ENCODE measurements at places on chromosomes 16 and 17. TPM values are rescaled to one million over a fixed set of nuclear protein-coding genes. Genes with fewer than 3 reads are reported as not detected.

- no peak for DNase-seq
These were observed 44.6 kb upstream of the SLC38A10 start for GRCh38 chr17:81339534-81340296.

The C16orf74 gene
- 1.1 TPM for total RNA-seq

The TMEM235 gene
- not detected for total RNA-seq

GRCh38 chr16:6375465-6376075, 957.1 kb upstream of the RBFOX1 start:
- no peak for DNase-seq

The CCL3 gene
- 1,154 TPM for total RNA-seq

The SECTM1 gene
- 1.1 TPM for total RNA-seq

GRCh38 chr16:3728424-3729160, 11.3 kb upstream of the TRAP1 start:
- no peak for DNase-seq

DNA sequence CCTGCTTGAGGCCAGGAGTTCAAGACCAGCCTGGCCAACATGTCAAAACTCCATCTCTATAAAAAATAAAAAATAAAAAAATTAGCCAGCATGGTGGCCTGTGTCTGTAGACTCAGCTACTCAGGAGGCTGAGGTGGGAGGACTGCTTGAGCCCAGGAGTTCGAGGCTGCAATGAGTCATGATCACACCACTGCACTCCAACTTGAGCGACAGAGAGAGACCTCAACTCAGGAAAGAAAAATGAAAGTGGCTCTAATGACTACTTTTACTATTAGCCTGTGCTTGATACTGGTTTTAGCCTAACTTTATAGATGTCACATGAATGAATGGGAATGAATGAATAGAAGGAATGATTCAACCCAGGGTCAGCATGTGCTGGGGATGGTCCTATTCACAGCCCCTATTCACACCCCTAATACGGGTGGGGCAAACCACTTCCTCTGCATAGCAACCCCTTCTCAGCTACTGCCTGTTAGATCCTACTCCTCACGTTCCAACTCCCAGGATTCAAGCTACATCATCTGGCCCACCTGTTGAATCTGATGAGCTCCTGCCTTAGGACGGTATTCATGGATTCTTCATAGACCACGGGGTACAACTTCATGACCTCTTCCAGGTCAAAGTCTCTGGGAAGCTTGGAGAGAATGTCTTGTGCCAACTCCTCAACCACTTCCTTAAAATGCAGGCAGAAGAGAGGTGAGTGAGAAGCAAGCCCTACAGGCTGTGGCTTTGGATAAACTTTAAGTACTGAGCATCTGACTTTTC, 40.5 kb downstream of the LYRM1 start:
- no peak for DNase-seq

The HSPB9 gene
- 0.11 TPM for total RNA-seq

The MYH1 gene
- total RNA-seq: not detected

GRCh38 chr17:32451879-32452278, 7.6 kb downstream of the PSMD11 start:
- no peak for DNase-seq

DNA sequence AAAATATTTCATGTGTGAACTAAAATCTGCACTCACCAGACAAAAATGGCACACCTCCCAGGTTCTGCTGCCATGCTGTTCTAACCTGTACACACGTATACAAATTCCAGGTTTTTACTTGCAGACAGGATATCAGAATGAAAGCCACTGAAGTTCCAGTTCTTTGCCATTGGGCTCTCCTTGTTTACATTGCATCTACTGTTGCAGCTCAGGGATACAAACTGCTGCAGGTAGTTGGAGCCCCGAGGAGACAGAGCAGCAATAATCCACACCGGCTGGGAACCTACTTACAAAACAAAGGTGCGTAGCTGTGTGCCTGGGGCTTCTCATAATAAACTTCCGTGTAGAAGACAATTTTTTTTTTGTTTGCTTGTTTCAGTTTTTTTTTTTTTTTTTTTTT, 59.6 kb downstream of the HAPSTR1 start:
- DNase-seq: no peak

- DNase-seq: no peak
These were observed at the start of gene RARA for GRCh38 chr17:40309031-40309948. TSS of gene RARA (plus strand) at chr17:40309180. CDS start at chr17:40331219, 22,039 bp downstream.

The GJD3 gene
- total RNA-seq: 0.24 TPM

The GINS2 gene
- total RNA-seq: 68.6 TPM

DNA sequence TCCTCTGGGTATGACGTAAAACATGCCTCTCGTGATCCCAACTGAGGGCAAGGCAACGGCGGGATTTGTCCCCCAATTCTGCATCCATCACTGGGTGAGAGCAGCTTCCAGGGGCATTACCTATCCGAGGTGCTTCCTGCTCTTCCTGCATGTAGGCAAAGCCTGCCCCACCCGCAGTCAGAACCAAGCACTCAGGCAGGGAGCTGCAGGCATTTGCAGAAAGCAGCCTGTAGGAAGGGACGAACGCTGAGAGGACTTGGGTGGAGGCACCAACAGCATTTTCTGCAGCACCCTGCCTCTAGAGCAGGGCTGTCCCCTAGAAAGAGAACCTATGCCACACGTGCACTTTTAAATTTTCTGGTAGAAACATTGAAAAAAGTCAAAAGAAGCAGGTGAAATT, 5.5 kb downstream of the BCO1 start:
- DNase-seq: no peak

DNA sequence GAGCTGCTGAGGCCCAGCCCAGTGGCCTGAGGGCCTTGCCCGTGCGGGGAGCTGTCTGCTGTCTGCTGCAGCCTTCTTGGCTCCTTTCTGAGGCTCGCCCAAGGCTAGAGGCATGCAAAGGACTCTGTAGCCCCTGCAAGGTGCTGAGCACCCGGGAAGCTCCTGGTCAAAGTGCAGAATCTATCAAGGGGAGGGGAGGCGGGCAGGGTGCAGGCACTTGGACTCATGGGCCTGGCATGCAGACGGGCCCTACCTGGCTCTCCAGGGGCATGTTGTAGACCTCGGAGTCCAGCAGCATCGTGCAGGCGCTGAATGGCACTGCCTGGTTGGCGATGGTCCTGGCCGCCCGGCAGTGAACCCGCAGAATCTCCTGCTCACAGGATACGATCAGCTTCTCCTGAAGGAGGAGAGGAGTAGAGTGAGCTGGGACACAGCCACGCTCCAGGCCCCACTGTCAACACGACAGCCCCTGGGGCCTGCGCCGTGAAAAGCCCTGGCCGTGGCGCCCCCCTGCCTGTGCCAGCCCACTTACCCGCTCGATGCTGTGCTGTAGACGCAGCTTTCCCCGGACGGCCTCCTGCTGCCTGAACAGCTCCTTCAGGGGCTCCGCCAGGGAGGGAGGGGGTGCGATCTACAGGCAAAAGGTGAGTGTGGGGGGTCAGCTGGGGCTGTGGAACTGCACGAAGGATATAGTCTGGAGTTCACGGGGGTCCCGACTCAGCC, 57.2 kb downstream of the ZNF778 start:
- no peak for DNase-seq

DNA sequence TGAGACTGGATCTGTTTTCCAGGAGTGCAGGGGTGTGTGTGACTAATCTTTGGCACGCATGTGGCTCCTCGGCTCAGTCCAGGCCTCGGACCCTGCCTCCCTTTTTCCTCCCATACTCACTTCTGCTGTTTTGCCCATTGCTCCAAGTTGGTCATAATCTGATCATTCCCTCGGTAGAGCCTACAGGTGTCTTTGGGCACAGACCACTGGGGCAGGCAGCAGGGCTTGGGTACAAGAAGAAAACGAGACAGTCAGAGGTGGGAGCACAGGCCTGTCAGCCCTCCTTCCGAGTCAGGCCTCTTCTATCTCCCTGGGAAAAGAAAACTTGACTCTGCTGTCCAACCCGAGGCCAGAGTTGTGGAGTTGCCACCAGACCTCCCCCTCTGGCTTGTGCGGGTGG, 29.8 kb downstream of the DHX38 start:
- DNase-seq: no peak

The KRT33A gene
- not detected for total RNA-seq

DNA sequence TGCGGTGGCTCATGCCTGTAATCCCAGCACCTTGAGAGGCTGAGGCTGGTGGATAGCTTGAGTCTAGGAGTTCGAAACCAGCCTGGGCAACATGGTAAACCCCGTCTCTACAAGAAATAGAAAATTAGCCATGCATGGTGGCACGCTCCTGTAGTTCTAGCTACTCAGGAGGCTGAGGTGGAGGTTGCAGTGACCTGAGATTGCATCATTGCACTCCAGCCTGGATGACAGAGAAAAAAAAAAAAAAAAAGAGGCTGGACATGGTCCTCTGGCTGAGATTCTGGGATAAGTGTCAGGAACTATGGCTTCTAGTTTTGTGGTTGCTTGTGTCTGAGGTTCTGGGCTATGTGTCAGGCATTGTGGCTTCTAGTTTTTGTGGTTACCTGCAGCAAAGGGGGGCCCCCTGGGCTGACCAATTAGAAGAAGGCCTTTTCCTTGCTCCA, 7.0 kb downstream of the KSR1 start:
- no peak for DNase-seq

GRCh38 chr17:82355770-82356427, 3.1 kb upstream of the TEX19 start:
- no peak for DNase-seq

- no peak for DNase-seq
These were observed 34.1 kb upstream of the CDC6 start for GRCh38 chr17:40253565-40253964.

The SCRN2 gene
- 18.0 TPM for total RNA-seq

The LYRM1 gene
- total RNA-seq: 35.1 TPM

The HOXB13 gene
- total RNA-seq: not detected

The SOST gene
- total RNA-seq: not detected

GRCh38 chr17:36151891-36152638, 24.4 kb downstream of the TBC1D3B start:
- DNase-seq: no peak

GRCh38 chr17:51119415-51120356, 982 bp downstream of the SPAG9 start:
- peak; percentile 32 for DNase-seq

DNA sequence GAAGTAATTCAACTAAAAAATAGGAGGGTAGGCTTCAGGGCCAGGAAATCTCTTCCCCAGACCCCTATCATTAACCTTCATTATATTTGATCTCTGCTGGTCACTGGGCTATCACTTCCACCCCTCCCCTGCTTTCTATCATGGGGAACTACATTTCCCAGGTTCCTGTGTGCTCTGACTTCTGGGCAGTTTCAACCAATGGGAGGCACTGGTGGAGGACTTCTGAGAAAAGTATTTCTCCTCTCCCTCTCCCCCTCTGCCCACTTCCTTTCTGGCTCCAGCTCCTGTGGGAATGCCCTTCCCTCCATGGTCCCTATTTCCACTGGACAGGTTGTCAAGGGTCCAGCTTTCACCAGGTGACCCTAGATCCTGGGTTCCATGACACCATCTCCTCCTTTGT, 364.4 kb downstream of the C16orf95 start:
- DNase-seq: no peak

- DNase-seq: no peak
These were observed 109.0 kb upstream of the FAM20A start for GRCh38 chr17:68710035-68710780.

- no peak for DNase-seq
These were observed 40.1 kb downstream of the LITAF start for GRCh38 chr16:11546608-11547061.

The PDIA2 gene
- not detected for total RNA-seq

The GABARAP gene
- 165 TPM for total RNA-seq
